SW480 (cell line): ENCODE measurements at places on chromosomes 6 and 20.

DNA sequence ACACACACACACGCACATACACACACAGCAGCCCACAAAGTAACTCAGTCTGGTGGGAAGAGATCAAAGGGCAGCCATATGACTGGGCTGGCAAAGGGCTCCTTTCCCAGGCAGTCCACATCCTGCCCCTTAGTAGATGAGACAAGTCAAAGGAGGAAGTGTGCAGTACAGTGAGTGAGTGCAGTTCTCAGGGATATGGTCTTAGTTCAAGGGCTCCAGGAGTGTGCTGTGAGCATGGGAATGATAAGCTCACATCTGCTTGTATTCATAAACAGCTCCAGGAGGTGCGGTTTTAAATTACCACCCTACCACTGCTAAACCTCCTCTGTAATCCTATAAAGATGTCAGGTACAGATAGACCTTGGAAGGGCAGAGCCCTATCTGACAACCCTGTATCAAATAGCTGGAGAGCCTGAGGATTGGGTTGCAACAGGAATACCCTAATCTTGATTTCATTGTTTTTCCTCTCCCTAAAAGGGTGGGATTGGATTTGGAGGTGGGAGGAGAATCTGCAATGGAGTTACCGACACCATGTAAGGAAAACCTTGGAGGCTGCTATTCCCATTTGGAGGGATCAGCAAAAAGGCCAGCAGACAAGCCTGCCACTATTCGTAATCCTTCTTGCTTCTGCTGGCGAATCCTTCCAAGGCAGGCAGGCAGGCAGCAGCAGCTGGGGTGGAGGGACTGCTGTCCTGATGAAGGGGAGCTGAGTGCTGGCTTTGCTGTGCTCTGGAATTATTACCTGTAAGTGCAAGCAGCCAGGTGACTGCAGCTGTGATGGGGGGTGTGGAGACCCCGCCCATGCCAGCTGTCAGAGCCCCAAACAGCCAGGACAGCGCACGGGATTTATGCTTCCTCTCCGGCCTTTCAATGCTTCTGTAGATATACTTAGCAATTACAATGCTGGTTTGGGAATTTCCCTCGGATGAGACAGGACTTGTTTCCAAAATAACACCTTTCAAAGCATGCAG, 342.7 kb downstream of the PRL start:
- DNase-seq, result peak; percentile 72

- no peak for DNase-seq
These were observed 557.2 kb upstream of the AGPAT4 start for GRCh38 chr6:161830866-161831616.

DNA sequence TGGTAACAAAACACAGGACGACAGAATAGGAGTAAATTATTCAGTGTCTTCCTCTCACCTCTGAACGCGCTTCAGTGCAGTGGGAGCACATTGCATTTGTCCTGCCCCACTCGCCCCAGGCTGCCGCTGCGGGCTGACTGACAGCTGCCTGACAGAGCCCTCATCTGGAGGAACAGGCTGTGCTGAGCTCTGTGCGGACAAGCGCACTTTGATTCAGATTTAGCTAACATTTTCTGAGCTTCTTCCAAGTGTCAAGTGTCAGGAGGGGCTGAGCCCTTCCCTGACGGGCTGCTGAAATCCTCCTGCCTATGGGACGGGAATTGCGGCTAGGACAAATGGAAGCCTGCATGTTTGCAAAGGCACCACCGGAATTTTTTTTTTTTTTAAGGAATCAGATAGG, 383.0 kb upstream of the CDH4 start:
- DNase-seq, result no peak

GRCh38 chr6:158472447-158472846, 87.4 kb upstream of the TMEM181 start:
- no peak for DNase-seq

DNA sequence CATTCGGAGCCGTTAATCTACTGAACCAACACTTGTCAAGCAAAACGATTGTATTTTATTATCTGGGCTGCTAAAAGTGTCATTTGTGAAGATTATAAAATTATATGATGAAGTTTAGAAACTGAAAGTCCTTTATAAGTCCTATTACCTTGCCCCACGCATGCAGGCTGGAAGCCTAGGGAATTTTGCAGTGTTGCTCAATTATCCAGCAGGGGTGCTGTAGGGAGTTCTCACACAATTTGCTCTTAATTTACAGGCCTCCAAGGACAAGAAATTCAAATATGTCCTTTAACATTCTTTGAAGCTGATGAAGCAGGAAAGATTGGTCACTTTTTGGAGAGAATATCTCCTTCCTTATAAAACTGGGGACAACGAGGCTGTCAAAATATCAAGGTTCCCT, 368.9 kb downstream of the LMBRD1 start:
- no peak for DNase-seq

DNA sequence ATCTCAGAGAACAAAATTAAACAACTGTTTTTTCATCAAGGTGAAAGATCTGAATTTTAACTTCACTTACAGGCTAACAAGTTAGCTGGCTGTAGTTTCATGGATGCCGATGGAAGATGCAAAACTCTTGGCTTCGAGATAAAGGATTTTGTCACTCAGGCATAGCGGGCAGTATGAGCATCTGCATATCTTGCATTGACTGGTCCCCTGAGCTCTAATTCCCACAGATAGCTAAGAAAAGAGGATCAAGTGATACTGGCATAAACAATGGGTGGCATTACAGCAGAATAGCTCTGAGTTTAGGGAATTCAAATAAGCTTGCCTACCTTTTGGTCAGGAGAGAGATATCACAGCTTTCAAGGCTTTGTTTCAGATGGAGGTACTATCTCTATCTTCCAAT, 1.8 kb upstream of the CLVS2 start:
- no peak for DNase-seq

DNA sequence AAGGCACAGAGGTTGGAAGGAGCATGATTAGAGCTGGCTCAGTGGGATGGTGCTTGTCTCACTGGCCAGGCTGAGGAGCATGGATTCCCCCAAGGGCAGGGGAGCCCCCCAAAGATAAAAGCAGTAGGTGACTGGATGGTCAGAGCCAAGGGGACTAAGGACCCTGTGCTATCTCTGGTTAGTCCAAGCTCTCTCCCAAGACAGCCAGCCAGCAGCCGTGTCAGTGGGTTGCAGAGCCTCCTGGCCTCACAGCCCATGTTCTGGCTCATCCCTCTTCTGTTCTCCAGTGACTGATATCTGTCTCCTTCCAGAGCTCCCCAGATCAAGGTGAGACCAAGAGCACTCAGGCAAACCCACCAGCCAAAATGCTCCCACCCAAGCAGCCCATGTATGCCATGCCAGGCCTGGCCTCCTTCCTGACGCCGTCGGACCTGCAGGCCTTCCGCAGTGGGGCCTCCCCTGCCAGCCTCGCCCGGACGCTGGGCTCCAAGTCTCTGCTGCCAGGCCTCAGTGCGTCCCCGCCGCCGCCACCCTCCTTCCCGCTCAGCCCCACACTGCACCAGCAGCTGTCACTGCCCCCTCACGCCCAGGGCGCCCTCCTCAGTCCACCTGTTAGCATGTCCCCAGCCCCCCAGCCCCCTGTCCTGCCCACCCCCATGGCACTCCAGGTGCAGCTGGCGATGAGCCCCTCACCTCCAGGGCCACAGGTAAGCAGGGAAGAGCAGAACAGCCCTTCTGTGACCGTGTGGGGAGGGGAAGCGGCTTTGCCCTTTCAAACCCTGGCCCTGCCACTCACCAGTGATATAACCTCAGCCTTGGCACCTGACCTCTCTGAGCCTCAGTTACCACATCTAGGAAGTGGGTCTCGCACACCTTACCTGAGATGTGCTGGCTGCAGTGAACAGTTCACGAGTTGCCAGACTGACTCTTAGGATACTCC, 121.3 kb downstream of the JPH2 start:
- DNase-seq, result no peak

DNA sequence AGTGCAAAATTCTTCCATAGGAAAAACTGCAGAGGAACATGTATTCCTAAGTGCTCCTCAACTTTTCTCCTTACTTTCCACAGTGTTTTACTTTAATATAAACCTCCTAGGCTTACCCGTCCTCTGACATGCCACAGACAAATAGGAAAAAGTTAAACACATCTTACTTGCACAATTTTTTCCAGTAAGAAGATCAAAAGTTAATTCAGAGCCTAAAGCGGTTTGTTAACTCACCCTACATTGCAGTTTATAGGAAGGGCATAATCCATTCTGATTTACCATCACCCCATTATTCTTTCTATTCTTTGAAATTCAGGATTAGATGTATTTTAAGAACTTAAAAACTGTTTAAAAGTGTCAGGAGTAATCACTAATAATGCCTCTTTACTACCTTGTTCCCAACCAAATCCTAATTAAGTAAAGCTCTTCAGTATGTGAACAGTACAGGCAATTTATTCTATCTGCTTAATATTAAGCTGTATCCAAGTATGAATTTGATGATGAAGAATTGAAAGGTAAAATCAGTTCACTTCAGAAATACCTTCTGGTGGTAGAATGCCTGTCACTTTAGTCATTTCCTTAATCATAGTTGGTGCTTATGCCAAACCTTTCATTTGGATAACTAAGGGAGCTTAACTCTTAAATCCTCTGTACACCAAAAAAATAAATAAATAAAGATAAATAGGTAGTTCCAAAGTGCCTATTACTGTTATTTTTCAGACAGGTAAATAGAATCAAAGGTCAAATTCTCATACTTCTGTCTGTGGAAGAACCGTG, 292.0 kb downstream of the ALDH8A1 start:
- DNase-seq, result no peak

DNA sequence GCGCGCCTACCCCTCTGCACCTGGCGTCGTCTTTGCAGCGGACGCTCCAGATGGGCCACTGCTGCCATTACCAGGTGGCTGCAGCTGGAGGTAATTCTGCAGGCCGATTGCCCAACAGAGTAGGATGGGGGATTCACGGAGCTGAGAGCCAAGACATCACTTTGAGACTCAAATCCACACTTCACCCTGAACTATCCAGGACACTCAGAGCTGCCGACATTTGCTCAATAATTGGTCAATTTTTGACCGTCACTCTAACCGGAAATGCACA, 694.9 kb upstream of the FLRT3 start:
- DNase-seq, result no peak

DNA sequence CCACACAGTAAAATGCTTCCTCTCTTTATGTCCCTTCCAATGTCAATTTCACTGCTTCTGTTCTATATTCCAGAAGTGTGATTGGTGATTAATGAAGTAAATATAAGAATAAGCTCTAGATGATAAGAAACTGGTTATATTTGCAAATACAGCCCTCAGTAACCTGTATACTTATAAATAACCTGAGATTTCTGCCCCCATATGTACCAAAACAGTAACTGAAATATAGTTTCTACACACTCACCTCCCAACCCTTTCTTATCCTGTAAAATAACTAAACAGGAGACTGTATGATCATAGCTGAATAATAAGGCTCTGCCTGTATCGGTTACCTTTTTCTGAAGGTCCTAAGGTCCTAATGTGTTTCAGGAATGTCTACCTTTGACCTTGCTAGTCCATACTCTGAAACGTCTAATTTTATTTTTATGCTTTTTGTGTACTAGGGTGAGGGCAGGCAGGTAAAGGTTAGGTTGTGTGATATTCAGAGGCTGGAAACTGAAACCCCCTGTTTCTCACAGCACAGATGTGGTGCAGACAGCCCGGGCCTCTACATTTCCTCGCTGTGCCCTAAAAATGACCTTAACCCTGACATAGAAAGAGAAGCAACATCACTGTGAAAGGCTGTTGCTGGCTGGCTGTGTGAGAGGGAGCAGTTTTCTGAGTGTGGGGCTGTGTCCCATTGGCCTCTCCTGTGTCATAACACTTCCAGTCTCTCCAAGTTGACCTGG, 378.8 kb downstream of the CENPW start:
- DNase-seq, result no peak

DNA sequence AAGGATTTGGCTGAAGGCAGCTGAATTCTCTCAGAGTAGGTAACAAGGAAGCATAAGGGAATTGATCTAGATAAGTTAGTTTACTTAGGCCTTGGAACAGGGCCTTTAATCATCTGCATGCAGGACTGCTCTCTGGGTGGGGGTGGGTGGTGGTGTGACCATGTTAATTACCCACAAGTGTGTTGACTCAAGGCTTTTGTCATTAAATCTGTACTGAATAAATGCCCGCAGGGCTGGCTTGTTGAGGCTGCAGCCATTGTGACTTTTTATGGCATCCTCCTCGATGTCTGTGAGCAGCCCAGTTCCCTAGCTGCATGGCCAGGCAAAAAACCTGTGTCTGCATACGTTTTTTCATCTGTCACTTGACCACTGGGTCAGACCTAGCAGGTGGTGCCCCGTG, 63.5 kb upstream of the ASCC3 start:
- DNase-seq, result no peak

DNA sequence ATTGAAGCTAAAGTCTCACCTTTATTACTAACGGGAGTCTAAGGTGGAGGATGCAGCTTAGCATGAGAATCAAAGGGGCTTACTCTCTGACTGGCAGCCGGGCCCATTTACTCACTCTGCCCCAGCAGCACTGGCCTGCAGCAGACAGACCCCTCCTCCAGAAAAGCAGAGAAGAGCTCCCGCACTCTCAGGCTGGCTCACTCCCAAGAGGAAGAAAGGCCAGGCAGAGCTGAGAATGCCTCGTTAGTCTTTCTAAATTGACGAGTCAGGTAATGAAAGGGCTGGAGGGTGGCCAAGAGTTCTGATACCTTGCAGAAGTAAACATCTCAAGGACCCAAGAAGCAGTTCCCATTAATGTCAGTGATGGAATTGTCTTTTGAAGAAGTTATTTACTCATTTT, 44.5 kb upstream of the IL20RA start:
- DNase-seq, result no peak

GRCh38 chr20:20412750-20413149, 44.8 kb downstream of the INSM1 start:
- no peak for DNase-seq

- no peak for DNase-seq
These were observed 22.9 kb upstream of the CD83 start for GRCh38 chr6:14094721-14095120.

GRCh38 chr20:63756648-63756991, 17.0 kb downstream of the SLC2A4RG start:
- DNase-seq, result no peak

DNA sequence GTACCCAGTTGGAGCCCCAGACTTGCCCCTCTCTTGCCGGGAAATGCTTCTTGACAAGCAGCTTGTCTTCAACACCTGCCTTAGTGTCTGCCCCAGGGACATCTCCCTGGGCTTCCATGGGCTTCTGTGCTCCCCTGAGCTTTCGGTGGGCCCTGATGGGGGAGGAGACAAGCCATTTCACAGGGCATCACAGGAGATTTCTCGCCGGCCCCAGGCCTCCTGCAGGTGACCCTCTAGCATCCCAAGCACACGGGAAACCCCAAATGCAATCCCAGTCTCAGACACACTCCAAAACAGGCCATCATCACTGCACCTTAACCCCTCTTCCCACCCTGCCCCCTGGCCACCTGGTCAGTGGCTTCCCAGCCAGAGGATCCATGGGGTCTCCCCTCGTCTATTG, 74.5 kb downstream of the JPH2 start:
- DNase-seq, result no peak
